ENCODE measurements at places on chromosomes 3 and 15.
A peak's percentile ranks its signal among the peaks of the same experiment; 100 is the strongest.

DNA sequence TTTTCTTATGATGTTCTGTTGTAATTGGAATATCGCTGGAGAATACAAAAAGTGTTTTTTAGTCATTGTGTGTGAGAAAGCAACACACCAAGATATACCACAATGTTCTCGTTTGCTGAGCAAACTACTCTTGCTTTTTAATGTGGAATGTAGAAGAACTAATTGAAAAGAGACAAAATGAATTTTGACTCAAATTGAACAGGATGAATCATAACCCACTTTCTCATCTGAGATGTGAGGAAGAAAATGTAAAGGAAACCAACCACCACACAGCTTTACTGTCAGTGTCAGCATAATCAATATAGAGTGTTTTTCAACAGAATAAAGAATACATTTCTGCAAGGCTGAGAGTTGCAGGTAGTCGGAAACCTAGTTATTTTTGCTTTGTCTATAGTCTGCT is 448.8 kb upstream of the TPRG1 start:
- DNase-seq = no peak

DNA sequence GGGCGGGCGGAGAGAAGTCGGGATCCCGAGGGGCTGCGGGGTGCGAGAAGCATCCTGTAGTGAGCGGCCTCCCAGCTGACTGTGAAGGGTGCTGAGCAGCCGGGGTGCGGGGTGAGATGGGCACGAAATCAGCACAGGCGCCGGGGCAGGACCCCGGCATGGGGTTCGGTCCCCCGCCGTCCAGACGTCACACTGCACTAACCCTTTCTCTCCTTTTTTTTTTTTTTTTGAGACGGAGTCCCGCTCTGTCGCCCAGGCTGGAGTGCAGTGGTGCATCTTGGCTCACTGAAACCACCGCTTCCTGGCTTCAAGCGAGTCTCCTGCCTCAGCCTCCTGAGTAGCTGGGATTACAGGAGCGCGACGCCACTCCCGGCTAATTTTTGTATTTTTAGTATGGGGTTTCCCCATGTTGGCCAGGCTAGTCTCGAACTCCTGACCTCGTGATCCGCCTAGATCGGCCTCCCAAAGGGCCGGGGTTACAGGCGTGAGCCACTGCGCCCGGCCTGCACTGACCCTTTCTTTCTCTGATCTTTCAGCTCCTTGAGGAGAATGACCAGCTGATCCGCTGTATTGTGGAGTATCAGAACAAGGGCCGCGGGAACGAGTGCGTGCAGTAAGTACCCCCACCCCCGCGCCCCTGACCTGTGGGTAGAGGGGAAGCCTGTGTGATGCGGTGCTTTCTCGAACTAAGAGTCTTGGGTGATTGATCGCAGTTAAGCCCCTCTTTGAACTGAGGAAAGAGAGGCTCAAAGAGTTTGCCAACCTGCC is 513 bp downstream of the SS18L2 start:
- DNase-seq = peak; percentile 33

DNA sequence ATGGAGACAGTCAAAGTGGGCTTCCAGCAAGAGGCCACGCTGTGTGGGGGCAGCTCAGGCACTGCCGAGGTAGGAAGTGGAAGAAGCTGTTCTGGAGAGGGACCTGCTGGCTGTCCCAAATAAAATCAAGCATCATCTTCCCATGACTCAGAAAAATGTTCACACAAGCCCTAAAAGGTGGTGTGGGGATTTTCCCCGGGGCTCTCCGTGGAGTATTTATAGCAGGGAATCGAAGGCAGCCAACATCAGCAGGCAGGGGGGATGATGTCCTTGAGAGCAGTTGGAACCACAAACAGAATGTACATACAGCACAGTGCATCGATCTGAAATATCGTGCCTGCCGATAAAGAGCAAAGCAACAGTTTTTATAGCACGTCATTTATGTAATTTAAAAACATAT is 27.6 kb downstream of the PRR23E start:
- DNase-seq = no peak

DNA sequence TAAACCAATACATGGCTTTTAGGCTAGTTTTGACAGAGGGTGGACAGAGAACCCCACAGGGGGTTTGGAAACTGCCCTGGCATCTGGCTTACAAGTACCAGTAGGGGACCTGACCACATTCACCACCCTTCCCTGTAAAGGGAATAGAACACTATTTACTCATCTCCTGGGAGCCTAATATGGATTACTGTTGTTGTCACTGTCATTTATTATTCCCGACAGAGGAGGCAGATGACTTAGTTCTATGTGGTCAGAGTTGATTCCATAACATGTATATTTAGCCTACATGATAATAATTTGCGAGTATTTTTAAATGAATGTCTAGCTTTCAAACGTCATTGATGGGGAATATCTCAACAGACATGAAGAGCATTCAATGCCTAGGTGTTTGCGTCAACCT is 15.9 kb downstream of the ZBTB38 start:
- DNase-seq = peak; percentile 53

DNA sequence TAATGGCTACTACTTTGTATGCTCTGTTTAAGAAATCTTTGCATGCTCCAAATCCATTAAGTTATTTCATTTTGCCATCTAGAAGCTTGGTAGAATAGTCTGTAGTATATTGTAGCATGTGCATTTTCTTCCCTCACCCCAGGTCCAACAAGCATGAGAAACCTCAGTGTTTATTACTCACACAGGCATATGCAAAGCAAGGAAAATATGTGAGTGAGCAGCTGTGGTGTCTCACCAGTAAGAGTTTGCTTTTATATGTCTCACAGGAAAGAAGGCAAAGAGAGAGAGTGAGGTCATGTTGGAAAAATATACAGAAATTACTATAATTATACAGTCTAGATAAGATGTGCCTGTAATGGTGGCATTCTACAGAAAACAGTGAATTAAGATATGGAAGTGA is 312.5 kb downstream of the C3orf38 start:
- DNase-seq = peak; percentile 52

DNA sequence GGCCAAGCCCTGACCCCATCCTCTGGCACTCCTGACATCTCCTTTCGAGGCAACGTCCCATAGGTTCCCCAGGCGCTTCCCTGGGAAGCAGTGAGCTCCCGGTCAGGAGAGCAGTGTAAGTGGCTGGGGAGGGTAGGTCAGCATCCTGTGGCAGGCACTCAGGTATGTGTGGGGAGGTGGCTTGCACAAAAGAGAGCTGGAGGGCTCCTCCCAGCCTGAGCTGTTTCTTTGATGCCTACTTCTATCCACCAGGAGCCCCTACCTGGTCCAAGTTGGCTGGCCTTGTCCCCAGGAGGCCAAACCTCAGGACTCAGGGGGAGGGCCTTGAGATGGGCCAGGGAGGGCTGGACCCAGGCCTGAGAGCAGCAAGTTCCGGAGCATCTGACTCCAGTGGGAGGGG is 31.7 kb upstream of the LINGO1 start:
- no peak for DNase-seq

GRCh38 chr15:40344631-40345120 is 3.9 kb upstream of the CCDC9B start:
- DNase-seq = peak; percentile 76

GRCh38 chr3:72334681-72335457 is 513.4 kb downstream of the SHQ1 start:
- no peak for DNase-seq

DNA sequence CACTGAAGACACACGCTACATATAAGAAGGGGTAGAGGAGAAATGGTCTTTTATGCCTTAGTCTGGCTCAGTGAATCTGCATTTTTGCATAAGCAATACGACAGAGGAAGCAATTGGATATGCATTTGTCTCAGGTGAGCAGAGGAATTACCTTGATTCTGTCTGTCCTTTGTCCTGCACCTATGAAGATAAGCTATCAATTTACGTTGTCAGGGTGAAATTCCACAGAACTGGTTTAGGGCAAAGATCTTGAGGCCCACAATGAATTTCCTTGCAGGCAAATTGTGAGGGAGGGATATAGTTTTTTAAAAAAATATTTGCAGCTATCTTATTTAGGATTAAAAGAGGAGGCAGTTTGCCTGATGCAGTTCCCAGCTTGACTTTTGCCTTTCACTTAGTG is 31.6 kb upstream of the MASP1 start:
- no peak for DNase-seq

DNA sequence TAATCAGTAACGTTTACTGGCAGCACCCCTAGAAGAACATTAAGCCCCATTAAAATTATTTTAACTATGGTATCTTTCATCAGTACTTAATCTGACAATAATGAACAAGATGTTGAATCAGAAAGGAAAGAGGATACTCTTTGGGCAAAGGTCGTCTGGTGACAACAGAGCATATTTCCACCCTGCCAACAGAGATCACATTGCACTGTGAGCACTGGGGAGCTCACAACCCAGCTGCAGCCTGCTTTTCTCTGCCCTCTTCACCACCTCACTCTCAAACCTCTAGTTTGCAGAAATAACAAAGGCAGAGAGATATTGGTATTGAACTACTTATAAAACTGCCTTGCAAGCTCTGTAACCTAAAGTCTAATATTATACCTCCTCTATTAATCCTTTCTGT is 130.0 kb downstream of the FBN1 start:
- DNase-seq = peak; percentile 47

DNA sequence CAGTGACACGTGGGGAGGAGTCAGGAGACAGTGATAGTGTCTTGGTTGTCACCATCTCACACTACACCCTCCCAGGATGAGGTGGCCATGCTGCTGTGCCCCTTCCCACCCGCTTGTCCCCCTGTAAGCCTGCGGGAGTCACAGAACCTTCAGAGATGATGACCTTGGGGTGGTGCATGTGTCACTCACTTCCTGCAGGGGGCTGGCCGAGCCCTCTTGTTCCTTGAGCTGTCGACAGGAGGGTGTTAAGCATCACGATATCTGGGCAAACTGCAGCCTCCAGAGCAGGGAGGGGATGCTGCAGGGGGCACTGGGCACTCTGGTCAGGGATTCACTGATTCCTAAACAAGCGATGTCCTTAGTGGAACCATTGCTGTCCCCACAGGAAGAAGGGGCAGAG is 27.7 kb downstream of the FAH start:
- no peak for DNase-seq

- DNase-seq = no peak
Observed at GRCh38 chr3:147425388-147425850, 16.3 kb downstream of the ZIC1 start.

DNA sequence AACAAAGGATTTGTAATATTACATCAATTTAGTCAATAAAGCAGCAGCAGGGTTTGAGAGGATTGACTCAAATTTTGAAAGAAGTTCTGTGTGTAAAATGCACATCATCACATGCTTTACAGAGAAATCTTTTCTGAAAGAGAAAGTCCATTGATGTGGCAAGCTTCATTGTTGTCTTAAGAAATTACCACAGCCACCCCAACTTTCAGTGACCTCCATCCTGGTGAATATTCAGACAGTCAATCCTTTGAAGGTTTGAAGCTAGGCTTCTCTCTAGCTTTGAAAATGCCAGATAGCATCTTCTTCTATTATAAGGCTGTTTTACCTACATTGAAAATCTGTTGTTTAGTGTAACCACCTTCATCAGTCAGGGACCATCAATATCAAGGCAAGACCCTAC is 51.8 kb upstream of the SETMAR start:
- DNase-seq = no peak

Data from choroid plexus epithelial cell (primary cell).